ENCODE measurements at places on chromosomes 3 and 15. TPM values are rescaled to one million over a fixed set of nuclear protein-coding genes. Genes with fewer than 3 reads are reported as not detected.

DNA sequence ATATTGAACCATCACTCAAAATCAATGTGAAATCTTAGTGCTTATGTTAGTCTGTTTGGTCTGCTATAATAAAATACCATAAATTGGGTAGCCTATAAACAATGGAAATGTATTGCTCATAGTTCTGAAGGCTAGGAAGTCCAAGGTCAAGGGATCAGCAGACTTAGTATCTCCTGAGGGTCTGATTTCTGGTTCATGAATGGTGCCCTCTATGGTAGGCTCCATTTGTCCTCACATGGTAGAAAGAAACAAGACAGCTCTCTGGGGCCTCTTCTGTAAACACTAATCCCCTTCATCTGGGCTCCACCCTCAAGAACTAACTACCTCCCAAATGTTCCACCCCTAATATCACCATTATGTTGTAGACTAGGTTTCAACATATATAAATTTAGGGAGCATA is 15.0 kb upstream of the EOMES start:
- DNase-seq = no peak

DNA sequence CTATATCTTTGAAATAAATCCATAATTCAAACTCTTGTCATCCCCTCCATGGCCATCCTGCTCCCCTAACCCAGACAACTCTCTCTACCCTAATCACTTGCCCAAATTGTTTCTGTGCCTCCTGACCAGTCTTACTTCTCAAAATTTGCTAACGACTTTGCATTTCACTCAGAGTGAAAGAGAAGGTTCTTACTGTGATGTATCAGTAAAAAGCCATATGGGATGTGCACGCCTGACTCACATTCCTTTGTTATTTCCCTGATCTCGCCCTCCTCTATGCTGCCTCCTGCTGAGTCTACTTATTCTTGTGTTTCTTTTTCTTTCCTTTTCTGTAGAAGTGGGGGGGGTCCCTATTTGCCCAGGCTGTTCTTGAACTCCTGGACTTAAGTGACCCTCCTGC is 487.2 kb upstream of the FRG2C start:
- no peak for DNase-seq

DNA sequence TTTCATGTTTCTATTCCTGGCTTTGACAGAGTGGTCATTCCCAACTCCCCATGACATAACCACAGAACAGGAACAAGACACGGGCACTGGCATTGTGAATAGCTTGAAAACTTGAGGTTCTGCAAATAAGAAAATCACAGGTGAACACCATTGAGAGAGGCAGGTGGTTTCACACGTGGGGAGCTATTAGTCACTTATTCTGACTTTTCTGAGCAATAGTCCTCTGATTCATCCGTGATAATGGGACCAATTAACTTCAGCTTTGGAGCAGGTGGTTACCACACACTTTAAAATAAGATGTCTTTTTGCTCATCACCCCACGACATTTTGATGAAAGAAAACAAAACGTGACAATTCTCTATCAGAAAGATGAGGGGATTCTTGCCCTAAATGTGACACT is 224.7 kb downstream of the KLF13 start:
- DNase-seq = no peak

GRCh38 chr15:57649138-57649537 is 57.4 kb upstream of the POLR2M start:
- DNase-seq = no peak

DNA sequence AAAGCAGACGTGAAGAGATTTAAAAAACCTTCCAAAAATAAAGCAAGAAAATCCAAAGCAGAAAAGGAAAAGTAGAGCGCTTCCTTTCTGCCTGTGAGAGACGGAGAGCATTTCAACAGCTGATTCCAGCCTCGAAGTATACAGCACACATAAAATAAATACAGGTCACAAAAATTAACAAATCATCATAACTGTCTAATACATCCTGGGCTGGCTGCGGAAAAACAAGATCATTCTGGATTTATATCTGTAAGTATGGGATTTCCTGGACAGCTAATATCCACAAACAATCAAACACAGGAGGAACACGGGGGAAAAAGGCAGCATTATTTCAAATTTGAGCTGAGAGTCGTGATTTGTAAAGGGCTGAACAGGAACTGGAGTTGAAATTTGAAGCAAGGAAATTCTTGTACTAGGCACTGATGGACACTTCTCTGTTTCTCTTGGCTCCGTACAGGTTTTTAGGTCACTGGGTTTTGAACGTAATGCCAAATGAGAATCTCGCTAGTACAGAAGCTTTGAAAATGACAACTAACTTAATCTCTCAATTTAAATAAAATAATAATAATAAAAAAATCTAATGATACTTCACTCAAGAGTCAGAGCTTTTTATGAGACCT is 577.7 kb downstream of the FOXP1 start:
- DNase-seq = no peak

GRCh38 chr3:57910990-57911389 is 97.2 kb upstream of the FLNB start:
- no peak for DNase-seq

- DNase-seq = no peak
Observed at GRCh38 chr15:35953424-35953823, 407.5 kb upstream of the DPH6 start.

DNA sequence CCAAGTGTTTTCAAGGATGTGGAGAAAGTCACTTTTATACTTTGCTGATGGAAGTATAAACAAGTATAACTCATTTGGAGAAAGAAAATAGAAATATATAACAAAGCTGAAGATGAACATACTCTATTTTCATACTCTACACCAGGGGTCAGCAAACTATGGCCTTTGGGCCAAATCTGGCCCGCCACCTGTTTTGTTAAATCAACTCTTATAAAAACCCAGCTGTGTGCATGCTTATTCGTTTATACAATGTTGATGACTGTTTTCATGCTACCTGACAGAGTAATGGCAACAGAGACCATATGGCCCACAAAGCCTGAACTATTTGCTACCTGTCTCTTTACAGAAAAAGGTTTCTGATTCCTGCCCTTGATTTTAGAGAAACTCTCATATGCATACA is 124.0 kb downstream of the NR1D2 start:
- DNase-seq = no peak

DNA sequence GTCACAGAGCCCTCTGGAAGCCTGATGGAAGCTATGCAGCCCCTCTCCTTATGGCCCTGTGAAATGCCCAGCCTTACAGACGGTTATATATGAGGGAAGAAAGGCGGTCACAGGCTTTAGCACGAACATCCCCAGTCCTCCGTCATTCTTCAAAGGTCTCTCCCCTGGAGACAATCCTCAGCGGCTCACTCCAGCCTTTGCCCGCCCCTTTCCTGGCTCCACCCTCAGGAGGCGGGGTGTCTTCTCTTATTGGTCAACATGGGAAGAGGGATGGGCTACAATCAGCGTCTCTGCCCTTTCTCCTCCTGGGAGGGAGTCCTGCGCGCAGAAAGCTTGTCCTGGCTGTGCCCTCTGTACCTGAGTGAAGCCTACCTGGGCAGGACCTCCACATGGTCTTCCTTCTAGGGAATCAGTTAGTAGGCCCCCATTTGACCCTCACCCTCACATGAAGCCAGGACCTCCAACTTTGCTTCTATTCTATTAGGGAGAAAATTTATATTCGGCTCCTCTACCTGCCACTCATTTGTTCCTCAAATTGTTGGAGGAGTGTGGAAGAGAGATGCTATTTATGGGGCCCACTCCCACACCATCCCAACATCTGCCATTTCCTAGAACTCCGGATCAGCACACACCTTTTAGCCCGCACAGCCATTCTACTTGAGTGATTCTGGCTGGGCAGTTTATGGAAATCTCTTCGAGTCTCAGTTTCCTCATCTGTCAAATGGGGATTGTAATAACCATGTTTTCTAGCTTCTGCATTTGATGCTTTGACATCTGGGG is 112.9 kb upstream of the SLC6A11 start:
- DNase-seq = no peak

DNA sequence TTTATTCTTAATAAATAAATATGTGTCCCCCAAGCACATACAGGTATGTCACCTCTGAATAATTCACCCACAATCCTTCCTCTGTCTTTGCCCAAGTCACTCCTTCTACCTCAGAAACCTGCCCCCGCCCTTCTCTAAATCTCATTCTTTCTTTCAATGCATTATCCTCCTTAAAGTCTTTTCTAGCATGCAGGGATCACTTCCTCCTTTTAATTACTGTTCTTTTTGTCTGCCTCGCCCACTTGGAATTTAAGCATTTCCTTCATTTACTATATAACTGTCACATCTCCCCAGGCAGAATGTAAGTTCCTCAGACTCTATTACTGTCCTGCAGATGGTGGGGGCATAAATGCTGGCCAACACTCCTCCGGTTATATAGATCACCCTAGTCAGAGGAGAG is 7.8 kb downstream of the CCDC80 start:
- DNase-seq = no peak

GRCh38 chr3:127206611-127207516 is 13.9 kb downstream of the PRR23E start:
- no peak for DNase-seq

- no peak for DNase-seq
Observed at GRCh38 chr3:45832699-45833098, 9.2 kb downstream of the LZTFL1 start.

DNA sequence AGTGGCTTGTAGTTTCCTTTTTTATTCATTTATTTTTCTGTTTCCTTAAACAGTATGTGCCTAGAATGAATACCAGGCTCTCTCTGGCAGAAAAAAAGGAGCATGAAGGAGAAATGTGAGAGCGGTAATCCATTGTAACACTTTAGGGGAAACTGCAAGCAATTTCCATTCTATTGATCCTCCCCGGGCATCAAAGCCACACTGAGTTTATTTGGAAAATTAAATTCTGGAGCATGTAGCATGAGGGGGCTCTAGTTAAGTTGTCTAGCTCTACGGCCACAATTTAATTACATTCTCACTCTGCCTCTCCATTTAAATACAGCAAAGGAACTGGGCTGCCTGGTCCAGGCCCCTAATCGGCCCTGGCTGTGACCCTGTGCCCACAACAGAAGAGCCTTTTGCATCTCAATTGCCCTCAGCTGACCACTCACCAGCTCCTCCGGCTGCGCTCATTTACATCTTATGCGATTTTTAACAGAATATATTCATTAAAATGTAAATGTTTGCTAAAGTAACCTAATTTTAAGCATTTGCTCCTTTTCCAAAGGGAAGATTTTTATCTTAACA is 72.9 kb downstream of the MEGF11 start:
- no peak for DNase-seq

GRCh38 chr3:101281521-101282030 is 38.8 kb downstream of the IMPG2 start:
- no peak for DNase-seq

GRCh38 chr3:22318325-22318724 is 567.3 kb upstream of the ZNF385D start:
- no peak for DNase-seq

- DNase-seq = no peak
Observed at GRCh38 chr3:33795856-33796536, 2.4 kb upstream of the PDCD6IP start.

- DNase-seq = no peak
Observed at GRCh38 chr15:75109021-75109735, 85.8 kb downstream of the PPCDC start.

DNA sequence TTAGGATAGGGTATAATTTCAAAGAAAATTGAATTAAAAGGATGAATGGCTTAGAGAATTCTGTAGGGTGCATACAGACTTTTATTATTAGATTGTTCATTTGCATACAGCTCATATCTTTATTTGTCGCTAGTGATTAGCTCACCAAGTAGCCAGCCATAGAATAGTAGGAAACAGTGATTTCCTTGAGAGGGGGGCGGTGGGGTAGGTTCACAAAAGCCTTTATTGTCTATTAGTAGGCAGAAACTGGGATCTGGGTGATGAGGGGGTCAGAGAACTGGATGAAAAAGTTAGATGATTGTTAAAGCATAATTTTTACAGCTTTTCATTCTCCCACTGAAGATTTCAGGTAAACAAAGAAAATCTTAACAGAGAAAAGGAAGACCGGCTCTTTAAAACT is 77.6 kb upstream of the RAP2B start:
- no peak for DNase-seq

GRCh38 chr3:173584093-173584837 is 186.7 kb downstream of the NLGN1 start:
- DNase-seq = no peak

GRCh38 chr15:62809115-62809967 is 233.2 kb upstream of the TPM1 start:
- peak; percentile 46 for DNase-seq

DNA sequence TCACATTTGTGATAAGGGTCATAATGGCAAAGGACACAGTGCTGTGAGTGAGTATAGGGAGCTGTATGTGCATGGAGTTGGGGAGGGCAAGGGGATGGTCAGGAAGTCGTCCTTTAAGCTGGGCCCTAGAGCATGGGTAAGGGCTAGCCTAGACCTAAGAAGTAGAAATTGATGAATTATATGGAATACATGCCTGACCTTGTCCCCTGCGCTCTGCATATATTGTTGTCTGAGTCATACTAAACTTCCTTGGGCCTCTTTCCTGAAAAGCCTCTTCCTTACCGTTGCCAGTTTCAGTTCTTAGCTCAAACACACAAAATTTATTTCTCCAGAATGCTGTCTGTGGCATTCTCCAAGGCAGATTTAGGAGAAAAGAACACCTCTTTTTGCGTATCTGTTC is 4.6 kb downstream of the SNRK start:
- DNase-seq = no peak

- no peak for DNase-seq
Observed at GRCh38 chr3:120763601-120764000, 21.1 kb downstream of the GTF2E1 start.

- DNase-seq = no peak
Observed at GRCh38 chr3:7752005-7752404, 749.6 kb upstream of the LMCD1 start.

GRCh38 chr3:136856665-136857064 is 5.3 kb upstream of the NCK1 start:
- DNase-seq = no peak

DNA sequence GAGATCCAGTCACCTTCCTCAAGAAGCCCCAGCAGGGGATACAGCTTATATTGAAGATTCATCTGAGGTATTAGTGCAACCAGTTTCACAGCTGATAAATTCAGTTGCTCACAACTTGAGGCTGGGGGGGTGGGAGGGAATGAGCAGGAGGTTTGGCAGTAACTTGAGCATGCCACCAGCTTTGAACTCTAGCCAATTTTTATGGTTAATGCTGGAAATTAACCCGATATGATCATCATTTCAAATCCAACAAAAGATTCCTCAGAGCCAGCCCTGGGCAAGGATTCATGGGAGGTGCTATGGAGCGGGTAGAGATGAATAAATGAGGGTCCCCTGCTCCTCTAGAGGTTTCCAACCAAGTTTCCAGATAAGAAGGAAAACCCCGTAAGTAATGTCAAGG is 73.1 kb upstream of the HES1 start:
- no peak for DNase-seq

GRCh38 chr15:59200560-59200959 is 6.1 kb upstream of the LDHAL6B start:
- DNase-seq = no peak

- no peak for DNase-seq
Observed at GRCh38 chr15:89395461-89395871, 60.8 kb upstream of the POLG start.

The GOLGA8N gene
- 3.2 TPM for polyA plus RNA-seq

The KBTBD13 gene
- not detected for polyA plus RNA-seq

The LAMB2 gene
- polyA plus RNA-seq = 470 TPM

The MESP2 gene
- 0.22 TPM for polyA plus RNA-seq

The PARP15 gene
- polyA plus RNA-seq = 0.09 TPM

The CCDC33 gene
- not detected for polyA plus RNA-seq

The ST8SIA2 gene
- 0.33 TPM for polyA plus RNA-seq

The XRN1 gene
- 26.4 TPM for polyA plus RNA-seq

Measured in AG04450 (cell line).